Mesenteric fat pad (tissue), 1 donor: ENCODE measurements at places on chromosomes 11 and 22. TPM values are rescaled to one million over a fixed set of nuclear protein-coding genes. Genes with fewer than 3 reads are reported as not detected.

FZD4 gene
- total RNA-seq, result 295 TPM

DNA sequence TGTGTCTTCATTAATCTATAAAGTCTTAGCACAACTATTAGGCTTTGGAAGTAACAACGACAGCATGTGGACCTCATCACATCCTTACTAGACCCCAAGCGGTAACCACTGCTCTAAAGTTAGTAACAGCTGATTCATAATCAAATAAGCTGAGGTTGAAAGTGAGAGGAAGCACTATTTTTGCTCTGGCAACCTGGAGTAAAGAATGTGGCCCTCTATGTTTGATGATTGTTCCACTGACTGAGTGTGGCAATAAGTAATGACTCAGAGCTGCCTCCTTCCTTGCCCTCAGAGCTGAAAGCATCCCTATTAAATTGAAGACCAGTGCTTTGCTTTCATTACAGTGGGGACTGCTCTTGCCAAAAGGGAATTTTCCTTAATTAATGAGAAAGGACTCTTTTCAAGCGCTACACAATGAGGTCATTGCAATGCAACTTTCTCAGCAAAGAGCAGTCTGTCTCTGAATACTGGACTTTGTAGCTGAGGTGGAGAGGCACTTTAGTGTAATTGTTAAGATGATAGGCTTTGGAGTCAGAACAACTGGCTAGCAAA, 906.1 kb upstream of the RAG2 start:
- no peak for DNase-seq

DNA sequence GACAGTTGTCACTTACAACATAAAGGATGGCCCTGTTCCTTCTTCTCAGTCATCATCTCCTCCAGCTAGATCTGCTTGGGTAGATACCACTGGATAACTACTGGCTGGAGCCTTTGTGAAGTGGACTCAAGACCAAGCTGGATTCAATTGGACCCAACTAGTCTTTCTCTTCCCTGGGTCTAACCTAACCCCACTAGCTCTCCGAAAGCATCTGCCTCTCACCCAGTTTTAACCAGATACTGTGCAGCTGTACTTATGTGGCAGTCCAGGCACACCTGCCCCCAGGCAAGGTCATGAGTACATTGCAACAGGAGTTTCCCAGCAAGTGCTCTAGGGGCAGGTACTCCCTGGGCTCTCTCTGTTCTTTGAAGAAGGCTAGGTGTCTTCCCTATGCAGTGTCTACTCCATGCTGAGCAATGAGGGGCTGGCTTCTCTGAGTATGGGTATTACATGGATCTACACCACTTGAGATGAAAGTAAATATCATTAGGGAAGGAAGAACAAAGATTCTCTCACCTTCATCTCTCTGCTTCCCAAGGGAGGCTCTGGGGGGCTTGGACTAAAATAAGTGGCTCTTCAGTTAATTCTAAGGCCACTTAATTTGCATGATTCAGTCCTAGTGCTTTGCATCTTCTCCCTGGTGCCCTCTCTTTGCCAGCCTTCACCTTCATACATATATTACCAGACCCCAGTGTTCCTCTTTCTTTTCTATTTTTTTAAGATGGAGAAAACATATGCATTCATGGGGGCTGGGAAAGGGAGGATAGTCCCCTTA, 236.1 kb downstream of the NXPE2 start:
- DNase-seq, result no peak

DNA sequence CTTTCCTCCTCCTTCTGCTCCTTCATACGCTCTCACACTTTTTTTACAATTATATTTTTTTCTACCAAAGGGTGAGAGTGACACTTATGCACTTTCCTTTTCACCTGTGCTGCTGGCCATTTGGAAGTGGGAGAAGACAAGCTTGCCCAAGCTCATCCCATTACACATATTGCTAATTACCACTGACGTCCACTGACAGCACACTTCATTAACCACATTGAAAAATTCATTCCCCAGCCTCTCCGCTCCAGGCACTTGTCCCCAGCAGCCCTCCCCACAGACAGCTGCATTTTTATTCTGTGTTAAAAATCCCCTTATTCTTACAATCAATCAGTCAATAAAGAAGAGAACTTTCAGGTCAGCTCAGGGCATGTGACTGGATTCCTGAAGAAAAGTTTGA, 175.1 kb downstream of the LRRC4C start:
- DNase-seq, result no peak

- no peak for DNase-seq
Observed at GRCh38 chr11:8878771-8879170, 32.2 kb upstream of the AKIP1 start.

- DNase-seq, result no peak
Observed at GRCh38 chr11:107592813-107593212, 1.9 kb downstream of the ELMOD1 start.

GRCh38 chr11:3223932-3224381, 5.3 kb upstream of the MRGPRG start:
- DNase-seq, result no peak
